Naive thymus-derived CD4-positive, alpha-beta T cell (primary cell): ENCODE measurements at places on chromosomes 3 and 15. TPM values are rescaled to one million over a fixed set of nuclear protein-coding genes. Genes with fewer than 3 reads are reported as not detected.
A peak's percentile ranks its signal among the peaks of the same experiment; 100 is the strongest.

GRCh38 chr3:179961703-179962078 is 75.0 kb downstream of the PEX5L start:
- no peak overlapping the region for H3K4me3 ChIP-seq
- H3K27ac ChIP-seq: no peak overlapping the region
- DNase-seq: no peak
- H3K36me3 ChIP-seq: no peaks in the 10 kb centered on the region
- H3K27me3 ChIP-seq: no peaks in the 10 kb centered on the region
- no peaks in the 10 kb centered on the region for H3K4me1 ChIP-seq

- H3K36me3 ChIP-seq: no peaks in the 10 kb centered on the region
- H3K27ac ChIP-seq: no peak overlapping the region
- DNase-seq: no peak
Observed at GRCh38 chr3:124660599-124660998, 69.7 kb upstream of the UMPS start.

- H3K27ac ChIP-seq: no peak overlapping the region
- no peak for DNase-seq
- H3K36me3 ChIP-seq: peaks cover 17% of the 10 kb centered on the region
- H3K27me3 ChIP-seq: no peaks in the 10 kb centered on the region
- no peak overlapping the region for H3K4me3 ChIP-seq
- H3K4me1 ChIP-seq: no peaks in the 10 kb centered on the region
Observed at GRCh38 chr3:51426921-51427320, 35.8 kb downstream of the RBM15B start.

The SLC28A2 gene
- not detected for total RNA-seq

DNA sequence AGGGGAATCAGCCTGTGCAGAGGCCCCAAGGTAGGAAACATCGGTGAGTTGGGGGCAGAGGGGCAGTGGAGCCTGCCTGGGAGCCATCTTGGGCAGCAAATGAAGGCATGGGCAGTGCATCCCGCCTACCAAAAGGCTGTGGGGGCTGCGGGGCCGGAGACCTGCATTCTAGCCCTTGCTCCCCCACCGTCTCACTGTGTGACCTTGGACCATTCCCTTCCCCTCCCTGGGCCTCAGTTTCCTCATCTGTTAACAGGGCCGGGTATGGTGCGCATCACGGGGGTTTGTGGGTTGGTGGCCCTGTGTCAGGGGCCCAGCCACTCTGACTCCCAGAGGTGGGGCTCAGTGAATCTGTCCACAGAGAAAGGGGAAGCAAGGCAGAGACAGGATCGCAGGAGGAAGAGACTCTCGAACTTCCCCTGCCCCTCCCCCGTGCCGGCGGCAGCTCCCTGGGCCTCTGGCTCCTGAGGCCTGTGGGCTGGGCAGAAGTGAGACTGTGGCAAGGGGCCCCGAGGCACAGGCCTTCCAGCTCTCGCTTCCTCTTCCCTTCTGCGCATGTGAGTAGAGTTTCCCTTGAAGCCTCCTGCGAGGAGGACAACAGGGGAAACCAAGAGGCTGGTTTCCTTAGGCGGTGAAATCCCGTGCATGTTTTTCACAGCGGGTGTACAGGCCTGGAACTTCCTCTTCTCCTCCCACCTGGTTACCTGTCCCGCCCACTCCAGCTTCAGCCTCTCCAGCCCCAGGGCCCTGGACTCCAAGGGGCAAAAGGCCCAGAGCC is 42.9 kb downstream of the IDH2 start:
- H3K4me3 ChIP-seq: no peak overlapping the region
- no peaks in the 10 kb centered on the region for H3K27me3 ChIP-seq
- H3K4me1 ChIP-seq: peaks cover 15% of the 10 kb centered on the region
- peak; percentile 62 for DNase-seq
- H3K27ac ChIP-seq: peak overlapping the region; percentile 68

- DNase-seq: no peak
- H3K36me3 ChIP-seq: no peaks in the 10 kb centered on the region
- H3K27me3 ChIP-seq: no peaks in the 10 kb centered on the region
- no peak overlapping the region for H3K27ac ChIP-seq
Observed at GRCh38 chr3:53577506-53577905, 83.1 kb downstream of the CACNA1D start.

GRCh38 chr3:40660554-40660953 is 135.8 kb downstream of the ZNF621 start:
- no peak for DNase-seq
- H3K27me3 ChIP-seq: no peaks in the 10 kb centered on the region
- no peak overlapping the region for H3K27ac ChIP-seq
- no peaks in the 10 kb centered on the region for H3K36me3 ChIP-seq
- no peaks in the 10 kb centered on the region for H3K4me1 ChIP-seq

The C3orf70 gene
- total RNA-seq: 0.05 TPM in 1 of 2 replicates, not detected in the other

- H3K36me3 ChIP-seq: no peaks in the 10 kb centered on the region
- no peak overlapping the region for H3K27ac ChIP-seq
- DNase-seq: no peak
- H3K27me3 ChIP-seq: no peaks in the 10 kb centered on the region
- H3K4me3 ChIP-seq: no peak overlapping the region
Observed at GRCh38 chr15:70020229-70020628, 77.5 kb downstream of the TLE3 start.
